Amniotic stem cell (primary cell): ENCODE measurements at places on chromosomes 6 and 20.

- DNase-seq: no peak
Measured at GRCh38 chr6:138211048-138211581, 7.2 kb downstream of the PBOV1 start.

DNA sequence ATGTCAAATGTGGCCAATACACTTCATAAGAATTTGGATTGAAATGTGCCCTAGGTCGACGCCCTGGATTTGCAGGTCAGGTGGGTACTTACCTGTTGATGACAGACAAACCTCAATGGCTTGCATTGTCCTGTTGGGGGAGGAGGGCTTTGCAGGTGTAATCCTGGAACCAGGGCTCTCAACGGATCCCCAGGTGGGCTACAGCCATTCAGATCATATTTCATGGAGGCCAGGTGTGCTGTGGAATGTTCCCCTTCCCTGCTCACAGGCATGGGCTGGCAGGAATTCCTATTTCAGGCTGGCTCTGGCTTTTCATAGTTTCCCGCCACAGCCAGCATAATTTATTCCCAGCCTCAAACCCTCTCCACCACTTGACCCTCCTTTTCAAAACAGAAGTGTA lies 254.7 kb downstream of the SMOC2 start:
- no peak for DNase-seq

- no peak for DNase-seq
Measured at GRCh38 chr20:7147220-7147601, 379.7 kb downstream of the BMP2 start.

DNA sequence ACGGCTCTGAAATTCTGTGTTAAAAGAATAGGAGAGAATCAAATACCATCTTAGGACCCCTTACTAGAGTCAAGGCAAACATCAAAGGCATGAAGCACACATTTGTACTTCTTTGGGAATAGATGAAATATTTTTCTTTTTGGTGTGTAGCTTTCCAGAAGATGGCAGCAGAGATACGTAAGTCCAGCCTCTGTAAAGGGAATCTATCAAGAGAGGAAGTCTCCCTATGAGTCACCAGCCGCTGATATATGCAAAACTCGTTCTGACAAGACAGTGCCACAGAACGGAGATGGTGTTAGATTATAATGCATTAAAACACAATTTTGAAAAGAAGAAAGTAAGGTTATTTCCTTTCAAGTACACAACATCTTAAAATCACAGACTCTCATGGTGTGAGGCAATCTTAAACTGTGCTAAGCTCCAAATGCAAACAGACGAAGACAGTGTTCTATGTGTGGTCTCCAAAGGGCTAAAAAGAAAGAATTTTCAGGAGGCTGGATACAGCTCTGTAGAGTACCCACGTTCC lies 120.0 kb upstream of the AGPAT4 start:
- peak; percentile 76 for DNase-seq

DNA sequence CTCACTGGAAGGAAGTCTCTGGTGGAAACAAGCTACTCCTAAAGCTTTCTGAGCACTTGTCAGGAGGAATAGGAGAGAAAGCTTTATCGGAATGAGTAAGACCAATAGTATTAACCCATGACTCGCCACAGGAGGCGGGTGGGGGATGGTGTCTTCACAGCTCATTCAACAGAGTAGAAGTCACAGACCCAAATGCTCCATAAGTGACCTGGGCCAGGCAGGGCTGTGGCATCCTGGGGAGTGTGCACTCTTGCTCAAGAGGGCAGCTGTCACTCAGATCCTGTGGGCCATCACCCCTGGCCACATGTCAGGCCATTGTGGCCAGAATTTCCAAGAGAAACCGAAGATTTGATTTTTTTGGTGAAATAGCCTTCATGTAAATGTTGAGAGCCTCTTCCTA lies 116.0 kb downstream of the SYCP2 start:
- no peak for DNase-seq
